ENCODE measurements at places on chromosomes 4 and X.

- peak; percentile 24 for DNase-seq
Measured at GRCh38 chr4:152052451-152053057, 291.7 kb upstream of the GATB start.

- no peak for DNase-seq
Measured at GRCh38 chrX:120022763-120023162, 54.7 kb downstream of the RHOXF2B start.

DNA sequence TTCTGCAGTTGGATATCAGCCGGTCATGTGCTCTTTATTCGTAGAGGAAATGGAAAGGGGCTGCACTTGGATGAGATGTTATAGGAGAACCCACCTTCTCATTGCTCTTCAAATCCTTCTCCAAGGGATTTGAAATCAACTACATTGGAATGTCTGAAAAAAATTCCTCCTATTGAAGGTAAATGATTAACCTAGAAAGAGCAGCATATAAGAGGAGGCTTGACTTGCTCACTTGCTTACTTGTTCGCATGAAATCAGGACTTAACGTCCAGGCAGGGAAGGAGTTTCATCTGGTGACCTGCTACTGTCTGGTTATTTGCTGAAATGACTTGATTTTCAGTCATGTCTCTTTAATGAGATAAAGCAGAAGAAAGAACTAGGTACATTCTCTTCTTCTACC is 338.4 kb upstream of the NOCT start:
- DNase-seq = no peak

- no peak for DNase-seq
Measured at GRCh38 chr4:85430697-85431096, 44.3 kb upstream of the ARHGAP24 start.

- DNase-seq = no peak
Measured at GRCh38 chr4:109390115-109390768, 43.4 kb upstream of the SEC24B start.

Data from hepatic stellate cell (primary cell).